NCI-H1092 (cell line): ENCODE measurements at places on chromosomes 16 and 17.

DNA sequence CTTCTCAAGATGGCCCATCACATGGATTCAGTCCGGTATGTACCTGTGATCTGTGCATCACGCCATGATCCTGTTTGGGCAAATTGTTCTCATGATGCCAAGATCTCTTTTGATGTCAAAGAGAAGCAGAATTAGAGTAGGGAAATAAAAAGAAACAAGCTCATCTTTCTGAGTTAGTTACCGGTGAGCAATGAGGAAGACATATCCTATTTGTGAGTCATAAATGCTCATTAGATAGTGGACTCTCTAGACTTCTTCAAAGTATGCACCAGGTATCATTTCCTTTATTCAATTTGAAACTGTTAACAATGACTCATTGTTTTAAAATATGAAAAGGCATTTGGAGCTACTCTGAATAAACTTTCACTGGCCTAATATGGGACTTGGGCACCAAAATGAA lies 8.0 kb upstream of the KRTAP4-12 start:
- no peak for DNase-seq

GRCh38 chr17:352421-353212 lies at the start of gene RPH3AL:
Gene RPH3AL (minus strand): TSS chr17:352807. CDS start chr17:327543, 25,264 bp downstream.
- no peak for DNase-seq

DNA sequence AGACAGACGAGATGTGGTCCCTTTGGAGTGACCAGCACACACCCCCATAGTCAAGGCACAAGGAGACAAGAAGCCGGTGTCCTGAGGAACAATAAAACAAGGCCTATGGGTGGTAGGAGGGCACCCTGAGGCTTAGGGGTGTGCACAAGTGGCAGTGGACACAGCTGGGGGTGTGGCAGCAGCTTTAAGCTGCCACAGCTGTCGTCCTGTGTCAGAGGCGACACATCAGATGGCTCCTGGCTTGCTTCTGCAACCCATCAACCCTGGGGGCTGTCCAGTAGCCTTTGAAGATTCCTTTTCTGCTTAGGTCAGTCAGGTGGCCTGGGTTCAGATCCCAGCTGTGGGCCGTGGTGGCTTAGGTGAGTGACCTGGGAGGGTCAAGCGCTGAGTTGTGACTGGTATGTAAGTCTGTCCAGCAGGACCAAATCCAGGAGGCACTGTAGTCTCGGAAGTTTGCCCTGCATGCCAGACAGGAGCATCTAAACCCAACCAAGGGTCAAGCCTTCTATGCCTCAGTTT lies 15.8 kb downstream of the DRC3 start:
- no peak for DNase-seq

GRCh38 chr17:43030137-43030767 lies 5.2 kb downstream of the RND2 start:
- DNase-seq, result no peak

DNA sequence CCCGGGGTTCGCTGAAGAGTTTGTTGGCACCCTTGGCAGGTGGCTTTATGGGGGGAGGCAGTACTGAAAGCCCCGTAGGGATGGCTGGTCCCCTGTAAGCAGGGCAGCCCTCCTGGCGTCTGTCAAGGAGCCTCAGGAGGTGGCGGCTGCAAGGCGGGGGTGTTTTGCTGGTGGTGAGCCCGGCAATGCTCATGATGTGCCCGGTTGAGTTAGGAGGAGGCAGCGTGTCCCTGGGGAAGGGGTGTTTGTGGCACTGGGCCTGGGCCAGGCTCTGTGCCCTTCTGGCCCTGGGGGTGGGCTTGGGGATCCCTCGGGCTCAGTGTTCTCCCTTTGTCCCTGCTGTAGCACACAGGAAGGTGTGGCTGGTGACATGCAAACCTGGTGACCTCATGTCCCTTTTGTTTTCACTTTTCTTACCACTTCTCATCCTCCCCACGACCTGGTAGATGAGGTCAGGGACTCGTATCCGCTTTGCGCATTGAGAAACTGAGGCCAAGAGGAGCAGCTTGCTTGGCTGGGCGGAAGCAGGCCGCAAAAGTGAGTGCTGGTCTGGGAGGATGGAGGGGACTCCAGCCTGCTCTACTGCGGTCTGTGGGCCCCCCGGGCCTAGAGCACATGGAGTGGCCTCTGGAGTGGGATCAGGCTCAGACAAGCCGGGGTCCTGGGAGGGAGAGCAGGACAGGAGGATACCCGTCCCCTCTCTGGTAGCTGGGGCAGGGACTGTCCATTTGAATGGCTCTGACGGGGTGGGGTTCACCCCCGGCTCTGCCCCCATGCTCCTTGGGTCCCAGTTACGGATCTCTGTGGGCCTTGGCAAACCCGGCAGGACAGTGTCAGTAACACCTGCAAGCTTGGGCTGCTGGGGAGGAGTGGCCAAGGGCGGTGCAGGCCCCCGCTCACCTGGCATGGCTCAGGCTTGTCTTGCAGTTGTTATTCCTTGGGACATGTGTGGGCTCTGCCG lies 2.2 kb downstream of the SNN start:
- DNase-seq, result no peak

DNA sequence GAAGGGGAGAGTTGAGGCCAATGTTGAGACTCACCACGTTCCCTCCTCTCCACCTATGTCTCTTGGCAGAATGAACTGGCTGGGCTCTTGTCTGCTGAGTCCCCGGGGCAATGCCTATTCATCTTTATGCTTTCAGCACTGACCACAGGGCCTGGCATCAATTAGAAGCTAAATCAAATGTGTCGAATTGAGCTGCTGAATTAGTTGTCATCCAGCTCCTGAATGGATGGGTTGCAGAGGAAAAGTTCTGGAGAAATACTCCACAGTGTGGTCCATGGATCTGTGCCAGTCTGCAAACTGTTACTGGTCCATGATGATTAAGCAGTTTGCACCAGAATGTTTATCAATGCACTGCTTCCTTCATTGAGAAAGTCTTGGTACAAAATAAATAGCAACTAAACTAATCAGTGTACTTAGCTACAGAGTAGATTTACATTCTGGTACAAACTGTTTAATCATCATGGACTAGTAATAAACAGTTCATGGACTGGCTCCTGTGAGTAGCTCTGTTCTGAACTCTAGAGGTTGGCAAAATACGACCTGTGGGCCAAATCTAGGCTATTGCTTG lies 4.6 kb downstream of the CNGB1 start:
- DNase-seq, result no peak

DNA sequence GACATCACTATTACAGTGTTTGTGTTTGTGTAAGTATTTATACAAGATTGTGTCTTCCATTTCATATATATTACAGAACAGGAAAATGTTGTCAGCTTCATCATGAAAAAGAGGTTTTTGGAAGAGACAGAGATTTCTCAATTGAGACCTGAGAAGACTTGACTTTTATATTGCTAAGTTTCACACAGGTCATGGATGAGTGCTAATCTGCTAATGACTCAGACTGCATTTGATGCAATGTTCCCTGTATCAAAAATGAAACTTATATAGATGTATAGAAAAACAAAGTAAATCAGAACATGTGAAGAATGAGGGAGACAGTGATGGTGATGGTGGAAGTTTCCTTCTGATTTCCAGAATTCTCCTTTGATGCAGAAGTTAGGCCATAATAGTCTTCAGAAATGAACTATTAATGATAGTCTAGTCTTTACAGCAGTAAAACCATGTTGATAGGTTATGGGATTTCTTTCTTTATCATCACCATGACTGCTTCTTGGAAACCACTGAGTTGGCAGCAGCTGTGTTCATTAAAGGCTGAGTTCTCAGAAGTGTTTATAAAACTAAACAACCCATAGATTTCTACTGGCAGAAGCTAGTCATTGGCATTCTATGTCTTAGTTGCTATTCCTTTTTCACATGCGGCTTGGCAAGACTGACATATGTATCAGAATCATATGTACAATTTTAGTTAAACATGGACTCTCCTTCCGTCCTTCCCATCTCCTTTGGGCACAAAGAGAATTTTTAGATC lies 56.1 kb downstream of the PCTP start:
- DNase-seq, result no peak

- DNase-seq, result no peak
Measured at GRCh38 chr16:19919142-19919541, 34.5 kb upstream of the GPRC5B start.

DNA sequence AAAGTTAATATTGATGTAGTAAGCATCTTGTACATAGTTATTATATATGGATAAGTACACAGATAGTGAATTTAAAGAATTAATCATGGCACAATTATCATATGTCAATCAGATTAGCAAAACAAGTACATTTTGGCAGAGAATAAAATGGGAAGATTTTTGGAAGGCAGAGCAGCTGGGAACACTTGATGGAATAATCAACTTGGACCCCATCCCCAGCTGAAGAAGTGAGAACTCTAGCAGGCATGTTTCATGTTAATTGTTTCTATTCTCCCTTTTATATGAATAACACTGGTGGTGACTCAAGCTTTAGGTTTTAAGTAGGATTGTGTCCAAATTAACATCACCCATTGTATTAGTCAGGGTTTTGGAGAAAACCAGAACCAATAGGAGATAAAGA lies 198.7 kb downstream of the KCNJ2 start:
- no peak for DNase-seq
